Brain (organoid and tissue), 16 donors: ENCODE measurements at places on chromosomes 1 and 21.

DNA sequence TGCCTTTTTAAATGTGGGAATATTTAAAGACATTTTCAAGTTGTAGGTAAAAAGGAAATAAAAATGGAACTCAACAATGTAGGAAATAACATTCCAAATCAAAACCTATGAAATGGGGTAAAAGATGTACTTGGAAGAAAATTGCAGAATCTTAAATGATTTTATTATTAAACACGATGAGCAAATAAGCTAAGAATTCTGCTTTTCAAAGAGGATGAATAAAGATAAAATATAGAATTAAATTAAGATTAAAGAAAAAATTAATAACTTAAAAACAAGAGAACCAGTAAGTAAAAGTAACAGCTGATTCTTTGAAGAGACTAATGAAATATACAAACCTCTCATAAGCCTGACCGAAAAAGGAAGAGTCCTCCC is 74.0 kb downstream of the NPHP4 start:
- no peak for DNase-seq

- no peak for DNase-seq
Measured at GRCh38 chr1:221768444-221769066, 26.7 kb upstream of the DUSP10 start.

- DNase-seq: no peak
Measured at GRCh38 chr1:227546059-227546458, 17.3 kb upstream of the ZNF678 start.

DNA sequence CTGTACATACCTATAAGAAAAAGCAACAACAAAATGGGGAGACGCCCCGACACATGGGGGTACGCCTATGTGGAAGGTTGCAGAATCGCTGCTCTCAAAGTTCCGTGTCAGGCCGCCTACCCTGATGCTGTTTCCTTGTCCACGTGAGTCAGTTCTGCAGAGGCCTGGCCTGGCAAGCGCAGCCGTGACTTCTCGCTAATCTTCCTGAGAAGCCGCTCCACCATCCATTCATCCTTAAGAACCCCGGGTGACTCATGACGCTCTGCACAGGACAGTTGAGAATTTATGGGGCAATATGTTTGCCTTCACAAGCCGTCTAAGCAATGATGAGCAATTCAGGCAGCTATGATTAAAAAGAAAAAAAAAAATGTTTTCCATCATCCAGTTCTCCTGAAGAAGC is 122.3 kb upstream of the TMPRSS2 start:
- no peak for DNase-seq

DNA sequence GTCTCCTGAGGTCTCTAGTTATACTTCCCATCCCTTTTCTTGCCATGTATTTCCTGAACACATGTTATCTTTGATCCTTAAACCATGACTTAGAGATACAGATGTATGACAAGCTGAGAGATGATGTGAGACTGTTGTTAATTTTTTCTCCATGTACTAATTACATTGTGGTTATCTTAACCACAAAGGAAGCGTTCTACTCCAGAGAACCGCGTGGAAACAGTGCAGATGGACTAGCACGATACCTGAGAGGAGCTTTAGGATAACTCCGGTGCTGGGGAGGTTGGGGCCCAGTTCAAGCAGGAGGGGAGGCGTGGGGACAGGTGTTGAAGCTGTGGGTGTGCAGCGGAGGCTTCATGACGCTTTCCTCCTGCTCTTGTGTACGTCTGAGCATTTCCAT is 17.5 kb downstream of the PDE9A start:
- DNase-seq: no peak

GRCh38 chr1:109243860-109244552 is 5.3 kb upstream of the CELSR2 start:
- no peak for DNase-seq
